ENCODE measurements at places on chromosomes 2 and 18. TPM values are rescaled to one million over a fixed set of nuclear protein-coding genes. Genes with fewer than 3 reads are reported as not detected.

Gene ATP6V1B1
- total RNA-seq = not detected

Gene CRYGD
- total RNA-seq = not detected

Gene LIMS2
- 3.1 TPM for total RNA-seq

Gene ZAP70
- 0.13 TPM for total RNA-seq

Gene MBOAT2
- total RNA-seq = 4.5 TPM

Gene XDH
- total RNA-seq = not detected

Gene FOXD4L1
- not detected for total RNA-seq

Gene NRP2
- total RNA-seq = 160 TPM

All from dermis microvascular lymphatic vessel endothelial cell (primary cell).